Cardiac fibroblast (primary cell): ENCODE measurements at places on chromosomes 4 and X.
A peak's percentile ranks its signal among the peaks of the same experiment; 100 is the strongest.

DNA sequence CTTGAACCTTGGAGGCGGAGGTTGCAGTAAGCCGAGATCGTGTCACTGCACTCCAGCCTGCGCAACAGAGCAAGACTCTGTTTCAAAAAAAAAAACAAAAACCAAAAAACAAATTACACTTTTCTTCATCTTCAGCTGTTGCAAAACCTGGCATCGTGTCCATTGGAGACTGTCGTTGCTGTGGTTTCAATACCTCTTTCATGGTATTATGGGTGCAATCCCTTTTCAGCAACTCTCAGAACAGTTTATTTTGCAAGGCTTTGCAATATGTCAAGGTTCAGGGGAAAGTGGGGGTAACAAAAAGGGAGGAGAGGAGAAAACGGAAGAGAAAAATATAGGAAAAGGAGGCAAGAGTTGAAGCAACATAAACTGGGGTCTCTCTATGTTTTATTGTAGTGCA, 40.8 kb downstream of the ARSD start:
- DNase-seq, result no peak

DNA sequence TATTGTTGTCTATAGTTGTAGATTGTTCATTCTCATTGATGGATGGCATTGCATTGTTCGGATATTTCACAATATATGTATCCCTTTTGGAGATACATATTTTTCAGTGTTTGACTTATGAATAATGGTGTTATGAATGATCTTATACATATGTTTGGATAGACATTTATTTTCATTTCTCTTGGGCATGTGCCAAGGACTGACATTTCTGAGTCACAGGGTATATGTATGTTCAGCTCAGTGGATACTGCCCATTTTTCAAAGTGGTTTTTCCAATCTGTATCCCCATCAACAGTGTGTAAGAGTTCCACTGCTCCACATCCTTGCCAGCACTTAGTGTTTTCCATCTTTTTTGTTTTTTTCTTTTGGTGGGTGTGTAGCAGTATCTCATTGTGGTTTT, 45.0 kb upstream of the RAB40AL start:
- no peak for DNase-seq

DNA sequence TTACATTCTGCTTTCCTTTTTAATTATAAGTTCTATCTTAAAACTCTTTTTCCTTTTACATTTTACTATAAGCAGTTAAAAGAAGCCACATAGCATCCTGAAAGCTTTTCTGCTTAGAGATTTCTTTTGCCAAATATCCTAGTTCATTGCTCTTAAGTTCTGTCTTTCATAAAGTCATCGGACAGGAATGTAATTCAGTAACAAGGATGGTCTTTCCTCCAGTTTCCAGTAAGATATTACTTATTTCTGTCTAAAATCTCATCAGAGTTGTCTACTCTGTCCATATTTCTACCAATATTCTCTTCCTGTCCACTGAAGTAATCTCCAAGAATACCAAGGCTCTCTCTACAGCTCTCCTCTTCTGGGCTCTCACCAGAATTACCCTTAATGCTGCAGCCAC, 37.5 kb upstream of the ADH1C start:
- DNase-seq, result peak; percentile 68

- DNase-seq, result no peak
Measured at GRCh38 chr4:73615613-73616012, 4.6 kb downstream of the RASSF6 start.

GRCh38 chr4:5760936-5761480, 50.0 kb downstream of the EVC start:
- no peak for DNase-seq

GRCh38 chr4:155582041-155582440, 84.6 kb upstream of the GUCY1A1 start:
- no peak for DNase-seq

DNA sequence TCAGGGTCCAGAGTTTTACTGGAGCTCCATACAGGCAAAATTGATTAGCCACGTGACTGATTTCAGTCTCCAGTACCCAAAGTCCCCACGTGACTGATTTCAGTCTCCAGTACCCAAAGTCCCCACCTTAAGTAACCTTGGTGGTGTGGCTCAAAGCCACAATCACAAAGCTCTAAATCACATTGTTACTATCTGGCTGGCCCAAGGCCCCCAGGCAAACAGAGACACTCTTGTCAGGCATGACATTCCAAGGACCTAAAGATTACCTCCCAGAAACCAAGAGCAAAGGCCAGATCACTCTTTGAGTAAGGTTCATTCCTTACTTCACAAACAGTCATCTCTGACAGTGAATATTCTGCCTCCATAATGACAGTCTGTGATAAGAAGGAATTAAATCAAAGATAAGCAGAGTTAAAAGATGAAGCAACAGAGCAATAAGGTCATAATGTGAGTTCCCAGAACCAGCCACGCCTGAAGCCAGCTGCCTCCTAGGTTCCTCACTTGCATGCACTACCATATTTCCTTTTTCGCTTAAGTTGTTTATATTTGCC, 78.5 kb downstream of the ANXA3 start:
- no peak for DNase-seq

GRCh38 chrX:15269618-15270521, at the start of gene ASB9:
Gene ASB9, minus strand, starts transcription at chrX:15270083. Its CDS starts 209 bp downstream, at chrX:15269874.
- peak; percentile 51 for DNase-seq

DNA sequence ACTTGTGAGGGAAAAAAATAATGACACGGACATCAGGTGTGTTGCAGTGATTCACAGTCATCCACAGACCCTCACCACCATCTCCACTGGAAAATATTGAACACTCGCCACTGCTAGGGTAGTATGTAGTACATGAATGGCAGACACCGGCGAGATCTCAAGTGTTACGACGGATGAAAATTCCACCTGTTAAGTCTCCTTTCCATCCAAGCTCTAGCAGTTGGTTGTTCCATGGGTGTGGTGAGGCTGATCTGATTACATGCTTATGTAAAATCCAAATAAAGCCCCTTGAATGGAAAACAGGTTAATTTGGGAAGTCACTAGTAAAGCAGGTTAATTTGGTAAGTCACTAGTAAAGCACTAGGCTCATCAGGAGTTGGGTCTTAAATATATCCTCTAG, 1.1 kb upstream of the ARMCX4 start:
- no peak for DNase-seq

DNA sequence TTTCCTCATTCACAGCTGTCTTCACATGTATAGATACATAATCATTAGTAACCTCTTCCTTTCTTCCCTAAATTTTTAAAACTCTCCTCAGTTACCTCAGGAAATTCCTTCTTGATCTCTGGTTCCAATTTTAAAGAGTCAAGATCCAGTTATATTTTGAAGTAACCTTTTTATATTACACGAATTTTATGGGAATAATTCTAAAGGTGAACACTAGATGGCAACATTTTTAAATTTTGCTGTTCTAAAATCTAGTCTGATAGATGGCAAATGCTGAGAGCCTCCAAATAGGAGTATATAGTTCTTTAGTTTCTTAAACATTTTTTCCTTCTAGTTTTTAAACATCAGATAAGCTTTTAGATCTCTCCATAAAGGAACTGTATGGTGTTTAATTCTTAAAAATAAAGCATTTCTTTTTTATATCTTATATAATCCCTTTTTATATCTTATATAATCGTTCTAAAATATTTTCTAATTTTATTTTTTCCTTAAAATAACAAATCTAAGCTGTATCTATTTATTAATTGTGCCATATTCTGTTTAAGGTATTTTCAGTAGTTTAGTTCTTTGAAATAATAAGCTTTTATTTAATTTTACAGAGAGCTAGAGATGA, 37.9 kb upstream of the PAPSS1 start:
- DNase-seq, result peak; percentile 69

- no peak for DNase-seq
Measured at GRCh38 chr4:68148800-68149685, 19.4 kb upstream of the TMPRSS11F start.

DNA sequence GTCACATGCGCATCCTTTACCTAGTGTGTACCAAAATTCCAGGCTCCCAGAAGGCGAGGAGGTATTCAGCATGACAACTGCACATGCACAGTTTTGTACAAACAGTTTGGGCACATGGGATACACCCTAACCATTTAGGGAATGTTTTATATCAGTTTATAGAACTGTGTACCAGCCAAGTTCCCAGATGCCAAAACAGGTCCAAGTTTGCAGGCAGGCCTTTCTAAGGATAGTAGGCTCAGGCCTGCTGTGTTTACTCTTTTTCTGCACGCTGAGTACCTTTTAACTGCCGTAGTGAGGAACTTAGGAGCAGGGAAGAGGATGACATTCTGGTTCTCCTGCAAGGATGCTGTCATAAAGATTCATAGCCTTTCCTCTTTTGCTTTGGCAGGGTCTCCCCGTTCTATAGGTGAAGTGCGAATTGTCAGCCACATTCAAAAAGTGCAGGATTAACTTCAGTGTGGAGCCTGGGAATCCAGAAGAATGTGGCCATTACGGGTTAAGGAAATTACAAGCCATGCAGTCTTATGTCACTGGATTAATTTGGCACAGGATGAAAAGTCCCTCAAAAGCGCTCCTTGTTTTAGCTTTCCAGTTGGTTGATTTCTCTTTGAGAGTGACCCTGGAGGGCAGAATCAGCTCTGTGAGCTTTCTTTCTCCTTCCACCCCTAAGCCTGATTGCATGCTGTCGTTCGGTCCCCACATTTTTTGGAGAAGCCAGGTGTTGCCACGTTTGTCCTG, 259.8 kb downstream of the ARHGAP10 start:
- DNase-seq, result no peak

DNA sequence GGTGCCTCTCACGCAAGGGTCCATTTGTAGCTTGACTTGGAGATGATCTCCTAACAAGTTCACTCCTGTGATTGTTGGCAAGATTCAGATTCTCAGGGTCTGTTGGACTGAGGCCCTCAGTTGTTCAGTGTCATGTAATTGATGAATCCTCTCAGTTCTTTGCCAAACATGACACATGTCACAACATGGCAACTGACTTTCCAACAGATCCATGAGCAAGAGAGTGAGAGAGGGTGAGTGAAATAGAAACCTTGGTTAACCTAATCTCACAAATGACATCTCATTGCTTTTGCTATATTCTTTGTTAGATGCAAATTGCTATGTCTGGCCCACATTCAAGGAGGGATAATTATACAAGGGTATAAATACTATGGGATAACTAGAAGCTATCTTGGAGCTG, 231.0 kb upstream of the PCDH10 start:
- no peak for DNase-seq

DNA sequence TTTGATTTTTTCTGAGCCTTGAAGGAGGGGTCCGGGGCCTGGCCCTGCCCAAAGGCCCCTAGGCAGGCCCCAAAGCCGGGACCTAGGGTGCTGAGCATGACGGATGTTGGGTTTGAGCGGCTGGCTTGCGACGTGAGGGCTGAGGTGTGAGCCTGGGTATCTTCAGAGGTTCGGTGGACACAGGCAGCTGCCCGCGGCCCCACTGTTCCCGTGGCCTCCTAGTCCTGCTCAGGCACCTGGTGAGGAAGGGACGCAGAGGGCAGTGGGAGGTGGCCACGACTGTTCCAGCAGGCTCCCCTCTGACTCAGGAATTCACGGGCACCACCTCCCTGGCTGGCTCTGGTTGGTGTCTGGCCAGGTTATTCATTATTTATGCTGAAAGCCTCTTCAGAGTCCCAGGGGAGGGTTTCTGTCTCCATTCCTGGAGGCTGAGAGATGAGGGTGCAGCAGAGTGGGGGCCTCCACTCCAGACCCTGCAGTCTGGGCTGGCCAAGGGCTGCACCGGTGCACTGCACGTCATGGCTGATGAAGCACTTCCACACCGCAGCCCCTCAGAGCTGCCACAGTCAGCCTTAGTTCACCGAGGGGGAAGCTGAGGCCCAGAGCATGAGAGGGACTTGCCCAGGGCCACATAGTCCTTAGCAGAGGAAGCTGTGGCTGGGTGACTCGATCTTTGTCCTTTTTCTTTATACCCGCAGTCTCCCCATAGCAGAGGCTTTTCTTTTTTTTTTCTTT, 2.2 kb downstream of the MSANTD1 start:
- peak; percentile 44 for DNase-seq

DNA sequence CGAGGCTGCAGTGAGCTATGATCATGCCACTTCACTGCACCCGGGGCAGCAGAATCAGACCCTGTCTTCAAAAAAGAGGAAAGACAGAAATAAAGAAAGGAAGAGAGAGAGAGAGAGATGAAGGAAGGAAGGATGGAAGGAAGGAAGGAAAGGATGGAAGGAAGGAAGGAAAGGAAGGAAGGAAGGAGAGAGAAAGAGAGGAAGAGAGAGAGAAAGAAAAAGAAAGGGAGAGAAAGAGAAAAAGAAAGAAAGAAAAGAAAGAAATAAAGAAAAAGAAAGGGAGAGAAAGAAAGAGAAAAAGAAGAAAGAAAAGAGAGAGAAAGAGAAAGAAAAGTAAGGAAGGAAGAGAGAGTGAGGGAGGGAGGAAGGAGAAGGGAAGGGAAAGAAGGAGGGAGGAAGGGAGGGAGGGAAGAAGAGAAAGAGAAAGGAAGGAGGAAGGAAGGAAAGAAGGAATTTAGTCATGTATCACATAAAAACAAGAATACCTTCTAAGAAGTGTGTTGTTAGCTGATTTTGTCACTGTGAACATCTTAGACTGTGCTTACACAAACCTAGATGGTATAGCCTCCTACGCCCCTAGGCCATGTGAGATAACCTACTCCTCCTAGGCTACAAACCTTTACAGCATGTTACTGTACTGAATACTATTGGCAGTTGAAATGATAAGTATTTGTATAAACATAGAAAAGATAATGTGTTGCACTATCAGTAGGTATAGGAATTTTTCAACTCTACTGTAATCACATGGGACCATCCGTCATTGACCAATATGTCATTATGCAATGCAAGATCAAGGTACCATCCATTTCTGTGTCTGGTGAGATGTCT, 17.4 kb upstream of the AFF1 start:
- DNase-seq, result no peak

- DNase-seq, result peak; percentile 31
Measured at GRCh38 chr4:4182835-4183568, 43.7 kb downstream of the OTOP1 start.

DNA sequence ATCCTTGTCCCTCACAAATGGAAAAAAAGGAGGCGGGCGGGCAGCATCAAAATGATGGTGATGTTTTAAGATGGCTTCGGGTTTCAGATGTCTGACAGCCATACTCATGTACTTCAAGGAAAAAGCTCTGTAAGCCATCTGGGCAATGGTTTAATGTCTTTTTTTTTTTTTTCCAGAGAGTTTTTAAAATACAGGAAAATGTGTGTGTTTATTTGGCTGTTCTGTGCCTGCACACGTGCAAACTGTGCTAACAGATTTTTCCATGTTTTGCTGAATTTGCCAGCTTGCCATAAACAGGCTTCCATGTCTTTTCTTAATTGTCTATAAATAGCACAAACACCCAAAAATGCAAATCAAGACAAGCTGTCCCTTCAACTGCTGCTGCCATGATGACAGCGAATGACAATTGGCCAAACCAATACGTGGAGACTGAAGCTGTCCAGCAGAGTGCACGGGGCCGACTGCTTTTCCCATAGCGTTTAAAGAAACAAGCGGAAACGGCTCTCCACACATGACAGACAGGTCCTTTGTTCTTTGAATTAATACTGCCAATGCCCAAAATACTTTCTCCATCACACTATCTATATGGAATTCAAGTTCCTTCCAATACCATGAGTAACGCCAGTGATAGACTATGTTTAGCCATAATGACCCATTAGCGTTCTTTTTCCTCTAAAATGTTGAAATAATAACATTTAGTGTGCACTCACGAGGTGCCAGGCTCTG, 35.7 kb downstream of the AFAP1 start:
- peak; percentile 94 for DNase-seq

- peak; percentile 25 for DNase-seq
Measured at GRCh38 chrX:14697451-14697850, 168.1 kb downstream of the GLRA2 start.
